ENCODE measurements at places on chromosomes 3 and 15.

DNA sequence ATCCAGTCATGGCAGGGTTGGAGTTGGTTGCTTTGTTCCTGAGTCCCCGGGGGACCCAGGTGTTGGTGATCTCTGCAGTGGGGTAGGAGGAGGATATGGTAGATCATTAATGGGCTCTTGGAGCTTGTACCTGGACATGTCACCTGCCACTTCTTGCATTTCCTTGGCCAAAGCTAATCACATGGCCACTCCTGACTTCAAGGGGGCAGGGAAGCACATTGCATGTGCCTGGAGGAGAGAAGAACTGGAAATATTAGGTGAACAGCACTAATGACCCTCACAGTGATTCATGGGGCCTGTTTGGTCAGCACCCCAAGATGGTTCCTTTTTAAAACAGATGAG, 87.1 kb upstream of the MYZAP start:
- no peak for DNase-seq
- no peaks in the 10 kb centered on the region for H3K27me3 ChIP-seq
- H3K4me1 ChIP-seq: no peaks in the 10 kb centered on the region
- no peak overlapping the region for H3K4me3 ChIP-seq

DNA sequence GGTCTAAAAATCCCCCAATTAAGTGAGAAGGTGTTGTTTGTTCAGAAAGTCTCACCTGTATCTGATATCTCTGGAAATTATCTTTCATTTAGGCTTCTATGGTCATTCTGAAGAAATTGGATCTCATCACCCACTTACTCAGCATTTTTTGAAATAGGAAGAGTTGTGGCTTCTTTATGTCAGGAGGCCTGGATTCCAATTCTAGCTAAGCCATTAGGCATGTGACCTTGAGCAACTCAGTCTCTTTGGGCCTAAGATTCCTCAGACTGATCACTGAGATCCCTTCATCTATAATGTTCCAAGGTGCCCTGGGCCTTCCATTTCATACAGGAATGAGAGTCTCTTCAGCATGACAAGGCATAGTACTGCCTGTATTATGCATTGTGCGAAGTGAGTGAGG, 70.3 kb downstream of the ARHGEF26 start:
- no peaks in the 10 kb centered on the region for H3K27me3 ChIP-seq
- H3K4me1 ChIP-seq: no peaks in the 10 kb centered on the region
- no peak for DNase-seq
- no peak overlapping the region for H3K27ac ChIP-seq

- no peaks in the 10 kb centered on the region for H3K4me1 ChIP-seq
- no peak overlapping the region for H3K27ac ChIP-seq
- no peaks in the 10 kb centered on the region for H3K36me3 ChIP-seq
Observed at GRCh38 chr15:89074402-89075012, 13.7 kb upstream of the ABHD2 start.

- peak overlapping the region; percentile 74 for H3K27ac ChIP-seq
- no peak for DNase-seq
- no peaks in the 10 kb centered on the region for H3K36me3 ChIP-seq
- no peaks in the 10 kb centered on the region for H3K27me3 ChIP-seq
- H3K4me3 ChIP-seq: no peak overlapping the region
Observed at GRCh38 chr15:64596701-64597476, 136.5 kb downstream of the ZNF609 start.

DNA sequence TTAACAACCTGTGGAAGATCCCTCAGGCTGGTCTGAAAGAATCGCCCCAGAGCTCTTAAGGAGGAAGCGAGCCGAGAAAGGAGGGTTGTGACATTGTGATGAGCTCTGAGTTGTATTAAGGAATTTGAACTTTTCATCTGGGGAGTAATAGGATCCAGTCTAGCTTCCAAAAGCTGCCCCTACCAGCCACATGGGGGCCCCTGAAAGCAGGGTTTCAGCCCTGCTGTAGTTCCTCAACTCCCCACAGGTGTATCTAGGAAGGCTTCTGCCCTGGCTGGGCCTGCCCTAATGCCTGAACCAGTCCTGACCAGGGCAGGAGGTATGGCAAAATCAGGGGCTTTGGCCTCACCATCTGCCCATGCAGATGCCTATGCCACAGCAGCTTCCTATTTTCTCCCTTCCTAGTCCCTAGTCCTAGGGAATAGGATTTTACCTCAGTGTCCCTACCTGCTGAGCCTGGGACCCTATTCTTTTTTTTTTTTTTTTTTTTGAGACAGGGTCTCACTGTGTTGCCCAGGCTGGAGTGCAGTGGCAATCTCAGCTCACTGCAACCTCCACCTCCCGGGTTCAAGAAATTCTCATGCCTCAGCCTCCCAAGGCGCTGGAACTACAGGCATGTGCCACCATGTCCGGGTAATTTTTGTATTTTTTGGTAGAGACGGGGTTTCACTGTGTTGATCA, 5.0 kb upstream of the AP3S2 start:
- no peaks in the 10 kb centered on the region for H3K36me3 ChIP-seq
- H3K4me1 ChIP-seq: no peaks in the 10 kb centered on the region
- DNase-seq: no peak
- no peaks in the 10 kb centered on the region for H3K27me3 ChIP-seq

GRCh38 chr15:91566141-91566540, 287.4 kb upstream of the SLCO3A1 start:
- H3K4me3 ChIP-seq: no peak overlapping the region
- no peak overlapping the region for H3K27ac ChIP-seq
- peaks cover 77% of the 10 kb centered on the region for H3K27me3 ChIP-seq
- H3K4me1 ChIP-seq: no peaks in the 10 kb centered on the region

GRCh38 chr3:155748611-155749365, 3.9 kb upstream of the PLCH1 start:
- no peak overlapping the region for H3K4me3 ChIP-seq
- peaks cover 34% of the 10 kb centered on the region for H3K27me3 ChIP-seq
- no peak for DNase-seq
- H3K27ac ChIP-seq: no peak overlapping the region
